ENCODE measurements at places on chromosomes 5 and 9.

GRCh38 chr9:138103111-138103848, 225.7 kb downstream of the CACNA1B start:
- DNase-seq, result no peak

- no peak for DNase-seq
Measured at GRCh38 chr9:124506931-124507879, at the start of gene NR5A1. NR5A1 (minus strand) TSS chr9:124507399; CDS start chr9:124503395, 4,004 bp downstream.

- no peak for DNase-seq
Measured at GRCh38 chr5:79173626-79174025, 62.0 kb downstream of the BHMT start.

- no peak for DNase-seq
Measured at GRCh38 chr5:34685485-34686165, 29.5 kb downstream of the RAI14 start.

DNA sequence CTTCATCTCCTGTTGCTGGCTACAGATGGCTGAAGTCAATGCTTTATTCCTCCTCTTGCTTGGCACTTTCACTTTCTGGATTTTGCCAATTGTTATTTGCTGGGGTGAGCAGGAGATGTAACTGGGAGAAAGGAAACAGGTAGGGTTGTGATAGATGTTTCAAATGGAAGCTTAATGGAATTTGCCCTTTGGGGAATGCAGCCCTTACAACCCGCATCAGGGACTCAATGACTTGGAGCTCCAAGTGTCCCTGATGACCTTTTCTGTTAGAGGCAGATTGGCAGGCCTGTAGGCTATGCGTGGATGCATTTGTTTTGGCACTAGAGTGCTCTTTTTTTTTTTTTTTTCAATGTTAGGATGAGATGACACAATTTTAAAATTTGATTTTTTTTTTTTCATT, 219.9 kb upstream of the GLRA1 start:
- no peak for DNase-seq

DNA sequence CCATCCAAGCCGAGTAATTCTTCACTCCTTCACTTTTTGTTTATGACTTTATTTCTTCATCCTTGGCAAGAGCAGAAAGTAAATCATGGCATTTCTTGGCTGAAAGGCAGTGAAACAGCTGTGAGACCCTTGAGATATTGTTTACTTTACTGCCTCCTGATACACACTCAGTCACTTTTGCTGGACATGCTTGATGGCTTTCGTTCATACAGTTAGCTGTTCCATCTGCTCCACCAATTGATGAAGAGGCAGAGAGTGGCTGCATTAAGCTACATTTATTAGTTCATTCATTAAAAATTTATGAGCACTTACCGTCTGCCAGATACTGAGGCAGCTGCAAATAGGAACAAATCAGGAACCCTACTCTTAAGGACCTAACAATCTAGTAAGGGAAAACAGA, 184.4 kb upstream of the OR13F1 start:
- DNase-seq, result no peak

DNA sequence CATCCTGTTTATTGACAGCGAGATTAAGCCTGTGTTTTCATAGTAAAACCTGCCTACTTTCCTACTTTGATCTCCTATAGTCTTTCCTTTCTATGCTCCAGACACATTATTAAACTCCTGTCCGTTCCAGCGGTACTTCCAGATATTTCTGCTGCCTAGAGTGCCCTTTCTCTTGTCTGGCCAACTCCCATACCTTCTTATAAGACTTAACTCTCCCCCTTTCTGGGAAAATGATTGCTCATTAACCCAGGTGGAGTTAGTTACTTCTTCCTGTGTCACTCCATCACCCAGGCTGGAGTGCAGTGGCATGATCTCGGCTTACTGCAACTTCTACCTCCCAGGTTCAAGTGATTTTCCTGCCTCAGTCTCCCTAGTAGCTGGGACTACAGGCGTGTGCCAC, 33.1 kb downstream of the KDM4C start:
- no peak for DNase-seq

DNA sequence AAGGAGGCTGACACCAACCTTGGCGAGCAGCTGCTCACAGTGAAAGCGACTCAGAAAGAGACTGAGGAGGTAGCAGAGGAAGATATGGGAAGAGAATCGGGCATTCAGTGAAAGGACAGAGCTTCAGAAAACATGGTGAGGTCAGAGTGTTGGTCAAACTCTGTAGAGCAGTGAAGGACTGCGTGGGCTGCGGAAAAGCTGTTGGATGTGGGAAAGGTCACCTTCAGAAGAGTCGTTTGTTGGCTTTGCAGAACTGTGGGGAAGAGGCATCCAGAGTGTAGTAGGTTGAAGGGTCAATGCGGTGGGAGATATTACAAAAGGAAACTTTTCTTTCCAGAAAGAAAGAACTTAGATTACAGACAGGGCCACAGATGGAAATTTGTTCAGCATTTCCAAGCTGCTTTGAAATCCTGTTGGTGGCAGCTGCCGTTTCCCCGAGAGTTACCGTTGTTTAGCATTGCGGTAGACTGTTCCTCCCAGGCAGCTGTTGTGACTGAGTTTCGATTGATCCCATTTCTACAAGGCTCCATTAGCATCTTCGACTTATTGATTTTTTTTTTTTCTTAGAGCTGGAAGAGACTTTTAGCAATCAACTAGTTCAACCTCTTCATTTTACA, 58.3 kb upstream of the AFAP1L1 start:
- DNase-seq, result no peak

- DNase-seq, result no peak
Measured at GRCh38 chr9:129686736-129687135, 21.3 kb downstream of the PRRX2 start.

- no peak for DNase-seq
Measured at GRCh38 chr5:138109463-138110265, 25.8 kb downstream of the WNT8A start.

- no peak for DNase-seq
Measured at GRCh38 chr9:81499594-81499993, 189.8 kb downstream of the TLE1 start.
